ENCODE measurements at places on chromosomes 3 and 15.
A peak's percentile ranks its signal among the peaks of the same experiment; 100 is the strongest.

DNA sequence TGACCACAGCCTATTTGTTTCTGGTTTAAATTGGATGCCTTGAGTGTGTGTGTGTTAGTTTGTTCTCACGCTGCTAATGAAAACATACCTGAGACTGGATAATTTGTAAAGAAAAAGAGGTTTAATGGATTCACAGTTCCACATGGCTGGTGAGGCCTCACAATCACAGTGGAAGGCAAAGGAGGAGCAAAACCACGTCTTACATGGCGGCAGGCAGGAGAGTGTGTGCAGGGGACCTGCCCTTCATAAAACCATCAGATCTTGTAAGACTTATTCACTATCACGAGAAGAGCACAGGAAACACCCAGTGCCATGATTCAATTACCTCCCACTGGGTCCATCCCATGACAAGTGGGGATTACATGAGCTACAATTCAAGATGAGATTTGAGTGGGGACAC is 260.5 kb downstream of the WDR72 start:
- DNase-seq = no peak

GRCh38 chr15:91855684-91856489 is 2.4 kb downstream of the SLCO3A1 start:
- no peak for DNase-seq

GRCh38 chr3:108091498-108092250 is 843 bp upstream of the CD47 start:
- DNase-seq = peak; percentile 76

- no peak for DNase-seq
Measured at GRCh38 chr3:143103652-143104051, 15.9 kb upstream of the CHST2 start.

GRCh38 chr15:67906382-67906781 is 66.5 kb upstream of the RNU6-1 start:
- no peak for DNase-seq

DNA sequence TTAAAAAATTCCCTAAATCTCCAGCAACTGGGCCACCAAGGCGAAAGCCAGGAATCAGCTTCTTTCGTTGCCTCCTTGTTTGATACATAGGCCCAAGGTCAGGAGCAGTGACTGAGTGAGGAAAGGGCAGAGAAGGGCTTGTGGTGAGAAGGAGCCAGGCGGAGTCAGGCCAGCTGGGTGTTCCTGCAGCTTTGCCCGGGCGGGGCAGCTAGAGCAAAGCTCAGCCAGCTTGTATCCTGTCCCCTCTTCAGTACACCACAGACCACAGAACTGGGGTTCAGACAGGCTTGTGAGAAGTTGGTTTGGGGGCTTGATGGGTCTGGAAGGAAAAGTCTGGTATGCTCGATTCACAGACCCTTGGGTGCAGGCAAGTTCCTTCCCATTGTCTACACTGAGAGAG is 52.6 kb downstream of the CCK start:
- DNase-seq = peak; percentile 32

GRCh38 chr3:82186017-82186416 is 424.6 kb upstream of the GBE1 start:
- no peak for DNase-seq

DNA sequence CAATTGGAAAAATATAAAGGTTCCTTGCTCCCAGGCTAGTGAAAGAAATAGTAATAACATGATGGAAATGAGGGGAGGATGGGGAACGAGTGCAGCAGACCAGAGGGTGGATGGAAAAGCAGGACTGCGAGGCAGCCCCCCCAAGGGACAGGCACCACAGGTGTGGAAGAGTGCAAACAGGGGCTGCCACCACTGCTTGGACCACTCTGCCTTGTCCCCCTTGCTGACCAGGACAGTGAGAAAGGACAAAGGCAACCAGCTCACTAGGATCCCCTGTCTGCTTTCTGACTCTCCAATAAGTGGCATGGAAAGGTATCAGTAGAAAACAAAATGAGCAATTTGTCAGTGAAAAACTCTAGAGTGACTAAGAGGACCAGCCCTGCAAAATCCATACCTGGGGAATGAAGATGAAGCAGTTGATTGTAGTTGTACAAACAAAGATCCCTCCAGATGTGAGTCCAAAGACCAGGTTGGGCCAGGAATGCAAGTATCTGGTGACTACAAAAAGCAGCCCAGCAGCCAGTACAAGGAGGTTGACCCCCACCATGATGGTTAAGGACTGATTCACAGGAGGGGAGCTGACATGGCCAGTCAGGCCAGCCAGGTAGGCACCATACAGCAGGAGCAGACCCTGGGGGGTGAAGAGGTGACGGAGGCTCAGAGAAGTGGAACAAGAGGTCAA is 86.6 kb upstream of the GSK3B start:
- DNase-seq = no peak

GRCh38 chr3:58039601-58040000 is 31.4 kb downstream of the FLNB start:
- DNase-seq = no peak

GRCh38 chr3:175150812-175151401 is 291.8 kb downstream of the NAALADL2 start:
- DNase-seq = no peak

DNA sequence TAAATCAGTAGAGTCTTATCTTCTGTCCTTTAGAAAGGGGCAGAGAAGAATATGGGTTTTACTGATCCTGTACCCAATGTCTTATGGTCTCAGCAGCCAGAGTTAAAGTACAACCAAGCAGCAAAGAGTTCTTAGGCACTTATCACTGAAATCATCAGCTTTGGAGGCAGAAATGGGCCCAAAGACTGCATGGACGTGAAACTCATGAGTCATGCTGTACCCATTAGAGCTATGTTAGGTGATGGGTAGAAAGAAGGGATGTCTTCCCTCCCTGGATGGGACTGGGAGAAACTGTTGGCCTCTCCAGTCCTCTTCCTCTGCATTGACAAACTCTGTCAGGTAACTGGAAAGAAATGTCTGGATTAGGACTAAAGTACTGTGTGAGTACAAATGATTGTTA is 63.4 kb downstream of the EOMES start:
- no peak for DNase-seq
